Activated CD4-positive, alpha-beta T cell treated with anti-CD3 and anti-CD28 coated beads, Interleukin-2, amount 50 U/mL, for 48 hours (primary cell): ENCODE measurements at places on chromosomes 1 and 21.

GRCh38 chr21:24727803-24728440, 879.4 kb downstream of the MRPL39 start:
- DNase-seq: no peak

DNA sequence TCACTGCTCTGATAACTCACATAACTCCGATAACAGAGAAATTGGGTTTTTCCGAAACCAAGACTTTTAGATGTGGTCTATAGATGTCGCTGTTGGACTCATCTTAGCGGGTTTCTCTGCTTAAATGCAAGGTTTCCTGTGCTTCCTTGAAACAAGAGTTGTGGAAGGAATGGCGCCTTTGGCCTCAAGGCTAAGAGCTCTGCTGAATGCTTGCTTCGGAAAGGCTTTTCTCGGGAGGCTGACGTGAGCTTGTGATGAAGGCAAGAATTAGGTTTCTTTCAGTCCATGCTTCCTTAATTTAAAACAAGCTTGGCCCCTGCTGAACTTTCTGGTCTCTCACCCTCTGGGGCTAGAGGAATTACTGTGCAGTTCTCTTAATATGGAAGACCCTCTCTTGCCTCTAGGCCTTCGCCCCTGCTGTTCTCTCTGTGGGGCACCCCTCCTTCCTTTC, 113.5 kb downstream of the MAP3K21 start:
- DNase-seq: peak; percentile 7

GRCh38 chr1:54052431-54052933, 522 bp downstream of the TMEM59 start:
- DNase-seq: peak; percentile 40

DNA sequence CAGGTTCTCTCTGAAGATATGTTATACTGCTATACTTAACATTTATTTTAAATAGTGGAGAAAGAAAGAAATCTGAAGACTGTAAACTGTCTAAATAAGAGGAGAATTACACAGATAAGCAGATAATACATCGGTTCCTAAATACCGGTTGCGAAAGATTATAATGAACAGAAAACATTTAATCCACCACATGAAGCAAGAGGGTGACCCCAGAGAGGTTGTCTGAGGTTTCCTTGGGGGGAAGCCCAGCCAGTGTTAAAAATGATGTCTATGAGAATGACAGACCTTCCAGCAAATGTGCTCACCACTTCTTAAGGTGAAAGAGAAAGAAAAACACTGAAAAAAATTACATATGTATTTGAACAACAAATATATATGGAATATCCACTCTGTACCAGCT, 356.4 kb upstream of the KAZN start:
- DNase-seq: no peak

- no peak for DNase-seq
Observed at GRCh38 chr1:240705579-240705978, 93.6 kb upstream of the GREM2 start.

DNA sequence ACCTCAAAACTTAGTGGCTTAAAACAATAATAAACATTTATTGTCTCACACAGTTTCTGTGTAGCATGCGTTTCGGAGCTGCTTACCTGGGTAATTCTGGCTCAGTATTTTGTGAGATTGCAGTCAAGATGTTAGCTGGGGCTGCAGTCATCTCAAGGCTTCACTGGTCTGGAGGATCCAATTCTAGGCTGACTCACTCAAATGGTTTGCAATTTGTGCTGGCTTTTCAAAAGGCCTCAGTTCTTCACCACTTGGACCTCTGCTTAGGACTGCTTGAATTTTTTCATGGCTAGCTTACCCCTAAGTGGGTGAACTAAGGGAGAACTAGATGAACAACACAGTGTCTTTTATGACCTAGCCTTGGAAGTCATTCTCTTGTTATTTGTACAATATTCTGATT, 21.0 kb downstream of the XPR1 start:
- DNase-seq: no peak

DNA sequence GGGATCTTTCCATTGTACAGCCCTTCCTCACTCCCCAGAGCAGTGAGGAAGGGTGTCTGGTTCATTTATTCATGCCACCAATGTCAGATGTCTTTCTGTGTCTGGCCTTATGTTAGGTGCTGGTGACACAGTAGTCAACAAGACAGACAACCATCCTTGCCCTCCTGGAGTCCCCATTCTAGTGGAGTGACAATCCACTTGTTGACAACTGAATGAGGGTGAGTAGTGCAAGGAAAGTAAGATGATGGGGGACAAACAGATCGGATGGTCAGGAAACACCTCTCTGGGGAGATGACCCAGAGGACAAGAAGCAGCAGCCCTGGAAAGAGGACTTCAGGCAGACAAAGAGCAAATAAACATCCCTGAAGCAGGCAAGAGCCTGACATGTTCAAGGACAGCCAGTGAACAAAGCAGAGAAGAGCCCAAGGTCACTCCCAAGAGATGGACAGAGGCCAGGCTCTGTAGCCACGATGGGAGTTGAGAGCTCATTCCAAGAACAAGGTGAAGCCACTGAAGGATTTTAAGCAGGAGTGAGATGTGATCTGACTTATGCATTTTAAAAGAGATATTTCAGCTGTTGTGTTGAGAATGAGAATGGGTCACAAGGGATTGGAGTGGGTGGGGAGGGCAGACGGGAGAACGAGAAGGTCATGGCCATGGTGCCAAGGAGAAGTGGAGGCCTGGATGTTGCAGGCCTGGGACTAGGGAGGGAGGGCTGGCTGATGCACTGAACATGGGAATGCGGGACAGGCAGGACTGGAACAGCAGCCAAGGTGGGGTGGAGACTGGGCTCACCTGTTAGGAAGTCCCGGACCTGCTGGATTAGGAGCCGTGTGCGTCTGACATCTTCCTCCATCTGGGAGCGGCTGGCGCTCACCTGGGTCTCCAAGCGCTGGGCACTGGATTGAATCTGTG, 30.2 kb downstream of the LAMB3 start:
- no peak for DNase-seq

DNA sequence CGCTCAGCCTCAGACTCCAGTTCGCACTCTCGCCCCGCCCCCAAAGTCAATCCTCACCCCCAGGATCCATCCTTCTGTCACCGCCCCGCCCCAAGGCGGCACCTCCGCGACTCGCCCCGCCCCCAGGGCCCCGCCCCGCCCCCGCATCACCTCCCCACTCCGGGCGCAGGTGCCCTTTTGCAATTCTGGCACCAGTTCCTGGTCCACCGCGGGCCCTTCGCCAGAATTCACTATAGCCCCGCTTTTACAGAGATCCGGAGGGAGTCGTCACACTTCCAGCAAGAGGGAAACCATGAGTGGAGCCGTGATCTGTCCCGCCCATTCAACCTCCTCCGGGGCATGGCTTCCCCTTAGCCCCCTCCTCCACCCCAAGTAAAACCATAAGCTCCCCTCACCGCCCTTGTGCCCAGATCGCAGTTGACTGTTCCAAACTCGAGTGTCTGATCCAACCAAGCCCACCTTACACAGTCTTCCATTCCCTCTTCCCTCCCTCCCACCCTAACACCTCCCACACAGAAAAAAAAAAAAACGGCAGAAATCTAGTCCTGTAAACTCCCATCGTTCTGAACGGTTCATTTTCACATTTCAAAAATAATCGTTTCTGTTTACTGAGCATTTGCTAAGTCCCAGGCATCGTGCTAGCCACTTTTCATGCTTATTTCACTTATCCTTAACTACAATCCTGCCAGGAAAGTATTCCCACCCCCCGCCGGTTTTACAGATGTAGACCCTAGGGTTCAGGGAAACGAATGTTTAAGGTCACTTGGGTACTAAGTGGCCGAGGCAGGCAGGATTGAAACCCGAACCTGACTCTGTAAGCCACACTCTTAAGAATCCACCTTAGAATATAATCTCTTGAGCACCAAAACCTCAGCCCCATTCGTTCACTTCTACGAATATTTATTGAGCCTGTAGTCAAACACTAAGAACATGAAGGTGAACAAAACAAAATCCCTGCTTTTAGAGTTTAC, 1.3 kb upstream of the DNAJC16 start:
- peak; percentile 9 for DNase-seq

GRCh38 chr21:34037009-34037795, 36.2 kb upstream of the MRPS6 start:
- no peak for DNase-seq

DNA sequence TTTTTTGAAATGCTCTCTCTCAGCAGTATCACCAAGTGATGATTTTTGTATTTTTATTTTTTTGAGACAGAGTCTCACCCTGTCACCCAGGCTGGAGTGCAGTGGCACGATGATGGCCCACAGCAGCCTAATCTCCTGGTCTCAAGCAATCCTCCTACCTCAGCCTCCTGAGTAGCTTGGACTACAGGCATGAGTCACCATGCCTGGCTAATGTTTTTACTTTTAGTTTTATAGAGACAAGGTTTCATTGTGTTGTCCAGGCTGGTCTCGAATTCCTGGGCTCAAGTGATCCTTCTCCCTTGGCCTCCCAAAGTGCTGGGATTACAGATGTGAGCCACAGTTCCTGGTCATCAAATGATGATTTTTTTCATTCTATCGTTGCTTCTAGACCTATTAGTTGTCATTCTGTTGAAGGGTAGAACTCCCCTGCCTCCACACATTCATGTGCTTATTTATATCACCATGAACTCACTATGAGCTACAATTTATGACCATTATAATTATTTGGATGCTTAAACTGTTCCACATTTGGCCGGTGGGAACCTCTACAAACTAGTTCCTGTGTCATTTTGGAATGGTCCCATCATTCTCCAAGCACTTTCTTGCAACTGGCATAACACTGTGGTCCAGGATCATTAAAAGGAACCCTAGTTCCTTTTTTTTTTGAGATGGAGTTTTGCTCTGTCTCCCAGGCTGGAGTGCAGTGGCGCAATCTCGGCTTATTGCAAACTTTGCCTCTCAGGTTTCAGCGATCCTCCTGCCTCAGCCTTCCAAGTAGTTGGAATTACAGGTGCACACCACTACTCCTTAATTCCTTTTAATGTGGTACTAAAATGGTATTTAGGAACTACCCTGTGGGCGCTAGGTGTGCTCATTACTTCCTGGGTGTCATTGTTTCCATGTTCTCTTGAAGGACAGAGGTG, 20.2 kb upstream of the TOR3A start:
- no peak for DNase-seq

DNA sequence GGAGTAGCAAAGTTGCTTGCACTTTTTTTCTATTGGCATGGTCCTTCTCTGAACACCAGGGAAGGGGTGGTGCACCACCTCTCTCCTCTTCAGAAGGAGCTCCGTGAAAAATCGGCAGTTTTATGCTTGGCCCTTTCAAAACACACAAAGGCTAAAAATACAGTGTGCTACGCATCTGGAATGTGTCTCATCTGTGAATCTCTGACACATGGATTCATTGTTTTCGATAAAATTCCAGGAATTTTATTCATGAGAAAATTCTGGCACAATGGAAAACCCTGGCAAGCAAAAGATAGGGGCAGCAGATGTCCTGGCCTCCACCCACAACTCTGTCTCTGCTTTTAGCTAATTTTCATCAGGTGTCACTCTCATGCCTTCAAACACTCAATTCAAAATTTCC, 42.9 kb downstream of the ERG start:
- no peak for DNase-seq

DNA sequence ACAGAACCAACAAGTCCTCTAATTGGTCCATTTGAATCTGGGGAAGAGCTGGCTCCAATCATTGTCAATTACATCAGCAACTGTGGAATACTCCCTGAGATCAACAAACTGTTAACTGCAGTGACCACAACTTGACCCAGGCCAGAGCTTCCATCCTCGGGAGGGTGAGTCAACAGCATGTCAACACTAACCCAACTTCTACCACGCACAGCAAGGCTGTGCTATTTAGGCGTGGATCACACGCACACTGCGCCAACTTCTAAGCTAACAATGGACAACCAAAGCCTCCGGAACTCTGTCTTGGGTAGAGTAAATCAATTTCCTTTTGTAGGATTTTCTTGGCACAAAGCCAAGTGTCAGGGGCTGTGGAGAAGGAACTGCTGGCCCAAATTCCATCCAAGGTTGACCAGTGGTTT, 30.4 kb downstream of the APP start:
- DNase-seq: no peak

DNA sequence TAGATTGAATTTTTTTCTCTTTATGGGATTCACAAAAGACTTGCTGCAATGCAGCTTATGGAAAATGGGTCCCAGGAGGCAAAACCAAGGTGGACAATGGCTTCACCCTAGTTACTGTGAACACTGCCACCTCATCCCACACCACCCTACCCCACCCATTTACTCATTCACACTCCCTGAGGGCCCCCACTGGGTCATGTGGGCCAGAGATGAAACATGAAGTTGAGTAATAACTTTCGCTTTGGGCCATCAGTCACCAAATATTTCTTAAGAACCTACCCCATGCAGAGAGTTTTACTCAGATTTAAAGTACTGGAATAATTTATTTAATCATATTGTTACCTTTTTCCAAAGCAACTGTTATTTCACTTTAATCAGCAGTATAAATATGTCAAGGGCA, 191.8 kb downstream of the TPR start:
- peak; percentile 17 for DNase-seq

GRCh38 chr1:32247983-32248889, 1.2 kb downstream of the FAM167B start:
- DNase-seq: peak; percentile 93

- DNase-seq: no peak
Observed at GRCh38 chr1:233477359-233477758, 136.5 kb upstream of the KCNK1 start.

DNA sequence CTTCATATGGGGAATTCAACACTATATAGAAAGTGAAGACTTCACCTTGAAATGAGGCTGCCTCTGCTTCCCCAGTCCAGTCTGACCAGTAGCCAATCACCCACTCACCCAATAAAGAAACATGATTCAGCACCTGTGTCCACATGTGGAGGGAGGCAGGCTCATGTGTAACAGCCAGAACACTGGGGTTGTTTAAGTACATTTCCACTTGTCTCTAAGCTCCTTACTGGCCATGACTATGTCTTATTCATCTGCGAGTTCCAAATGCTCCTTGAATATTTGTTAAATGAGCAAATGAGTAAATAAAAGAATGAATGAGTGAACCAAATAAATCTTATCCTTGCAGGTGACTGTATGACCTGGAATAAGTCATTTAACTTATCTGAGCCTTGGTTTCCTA, 100.1 kb downstream of the BRINP2 start:
- DNase-seq: no peak

DNA sequence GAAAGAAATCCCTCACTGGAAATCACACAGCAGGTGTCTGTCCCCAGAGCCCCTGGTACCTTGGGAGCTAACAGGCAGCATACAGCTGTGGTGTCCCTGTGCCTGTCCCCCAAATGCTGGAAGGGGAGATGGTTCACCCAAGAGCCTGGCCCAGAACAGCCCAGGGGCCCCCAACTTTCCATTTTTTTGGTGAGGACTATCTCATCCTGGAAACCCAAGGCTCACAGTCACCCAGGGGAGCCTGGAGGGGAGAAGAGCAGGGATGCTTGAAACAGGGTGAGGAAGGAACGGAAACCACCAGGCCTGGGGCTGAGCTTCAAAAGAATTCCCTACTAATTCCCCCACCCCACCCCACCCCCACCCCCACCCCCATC, 3.6 kb downstream of the SDC3 start:
- no peak for DNase-seq

- no peak for DNase-seq
Observed at GRCh38 chr1:175319912-175320230, 127.3 kb upstream of the KIAA0040 start.

GRCh38 chr1:42956739-42957138, 1.9 kb downstream of the SLC2A1 start:
- no peak for DNase-seq

GRCh38 chr21:37675202-37675801, 241.0 kb downstream of the KCNJ6 start:
- peak; percentile 69 for DNase-seq

GRCh38 chr1:200224315-200224714, 185.5 kb downstream of the ZNF281 start:
- no peak for DNase-seq
